T-cell (primary cell): ENCODE measurements at places on chromosomes 2 and 18.

- no peaks in the 10 kb centered on the region for H3K4me1 ChIP-seq
- no peaks in the 10 kb centered on the region for H3K27me3 ChIP-seq
- H3K27ac ChIP-seq: no peak overlapping the region
- no peak overlapping the region for H3K4me3 ChIP-seq
- no peak for DNase-seq
Measured at GRCh38 chr2:45851111-45851510, 199.6 kb downstream of the PRKCE start.

GRCh38 chr2:100818606-100819369 lies 1.2 kb upstream of the NPAS2 start:
- H3K27ac ChIP-seq: no peak overlapping the region
- H3K4me3 ChIP-seq: peak overlapping the region; percentile 81
- H3K27me3 ChIP-seq: peaks cover 2% of the 10 kb centered on the region
- no peaks in the 10 kb centered on the region for H3K36me3 ChIP-seq
- H3K4me1 ChIP-seq: peaks cover 15% of the 10 kb centered on the region

DNA sequence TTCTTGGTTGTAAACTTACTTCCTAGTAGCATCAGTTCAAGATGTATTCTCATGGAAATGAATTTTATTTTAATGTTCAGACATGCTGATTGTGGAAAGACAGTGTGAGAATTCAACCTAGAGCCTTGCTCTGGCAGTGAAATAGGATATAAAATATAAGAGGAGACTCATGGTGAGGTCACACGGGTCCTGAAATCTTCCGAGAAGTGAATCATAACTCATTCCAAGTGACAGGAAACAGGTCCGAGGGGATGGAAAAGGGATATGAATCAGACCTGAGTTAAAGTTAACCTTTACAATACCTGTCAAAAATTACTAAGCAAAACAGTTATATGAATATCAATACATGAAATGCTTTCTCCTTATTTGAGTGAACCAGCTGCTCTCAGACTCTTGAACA lies 185.2 kb upstream of the LRRTM1 start:
- no peaks in the 10 kb centered on the region for H3K27me3 ChIP-seq
- H3K4me1 ChIP-seq: no peaks in the 10 kb centered on the region
- H3K36me3 ChIP-seq: no peaks in the 10 kb centered on the region

GRCh38 chr18:12998332-12999060 lies 7.3 kb downstream of the CEP192 start:
- no peak overlapping the region for H3K27ac ChIP-seq
- no peak overlapping the region for H3K4me3 ChIP-seq
- DNase-seq: no peak
- no peaks in the 10 kb centered on the region for H3K27me3 ChIP-seq
- peaks cover 14% of the 10 kb centered on the region for H3K36me3 ChIP-seq
- peaks cover 11% of the 10 kb centered on the region for H3K4me1 ChIP-seq

DNA sequence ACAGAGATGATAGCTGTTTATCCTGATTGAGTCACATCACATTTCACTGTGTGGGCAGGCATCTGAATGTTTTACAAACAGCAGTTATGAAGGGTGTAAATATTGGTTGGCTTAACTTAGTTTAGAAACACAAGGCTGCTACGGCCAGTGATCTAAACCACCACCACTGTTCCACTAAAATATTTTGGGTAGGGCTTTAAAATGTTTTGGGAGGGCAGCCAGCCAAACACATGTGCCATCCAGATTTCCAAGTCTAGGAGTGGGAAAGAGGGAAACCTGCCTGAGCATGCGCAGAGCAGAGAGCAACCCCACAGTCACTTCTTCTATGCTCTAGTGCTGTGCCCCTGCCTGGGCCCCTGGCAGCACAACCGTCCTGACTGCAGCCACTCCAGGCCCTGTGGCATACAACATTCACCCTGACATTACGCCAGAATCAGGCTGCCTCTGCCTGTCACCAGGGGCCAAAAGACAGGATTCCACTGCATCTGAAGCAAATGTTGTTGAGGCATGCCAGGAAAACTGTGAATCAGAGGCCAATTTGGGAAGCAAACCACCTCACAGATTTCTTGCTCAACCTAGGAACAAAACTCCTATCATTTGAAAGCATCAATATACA lies 74.8 kb upstream of the COL5A2 start:
- no peaks in the 10 kb centered on the region for H3K27me3 ChIP-seq
- H3K36me3 ChIP-seq: no peaks in the 10 kb centered on the region
- H3K4me3 ChIP-seq: no peak overlapping the region
- DNase-seq: no peak

DNA sequence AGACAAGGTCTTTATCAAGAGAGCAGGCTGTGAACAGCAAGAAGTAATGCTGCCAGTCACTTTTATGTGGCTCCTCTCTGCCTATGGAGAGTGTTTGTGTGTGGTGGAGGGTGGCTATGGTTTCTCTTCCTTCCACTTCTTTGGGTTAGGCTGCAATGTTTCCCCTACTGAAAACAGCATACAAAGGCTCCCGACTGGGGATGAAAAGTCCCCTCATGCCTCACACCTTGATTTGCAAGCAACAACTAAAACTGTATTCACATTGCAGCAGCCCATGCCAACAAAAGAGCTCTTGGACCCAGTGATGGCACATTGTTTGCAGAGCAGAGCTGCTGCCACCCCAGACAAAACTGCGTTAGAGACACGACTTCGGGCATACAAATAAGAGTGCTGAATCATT lies 301.6 kb downstream of the SLC8A1 start:
- no peak overlapping the region for H3K4me3 ChIP-seq
- no peak overlapping the region for H3K27ac ChIP-seq
- H3K4me1 ChIP-seq: no peaks in the 10 kb centered on the region
- no peaks in the 10 kb centered on the region for H3K36me3 ChIP-seq
- no peak for DNase-seq

DNA sequence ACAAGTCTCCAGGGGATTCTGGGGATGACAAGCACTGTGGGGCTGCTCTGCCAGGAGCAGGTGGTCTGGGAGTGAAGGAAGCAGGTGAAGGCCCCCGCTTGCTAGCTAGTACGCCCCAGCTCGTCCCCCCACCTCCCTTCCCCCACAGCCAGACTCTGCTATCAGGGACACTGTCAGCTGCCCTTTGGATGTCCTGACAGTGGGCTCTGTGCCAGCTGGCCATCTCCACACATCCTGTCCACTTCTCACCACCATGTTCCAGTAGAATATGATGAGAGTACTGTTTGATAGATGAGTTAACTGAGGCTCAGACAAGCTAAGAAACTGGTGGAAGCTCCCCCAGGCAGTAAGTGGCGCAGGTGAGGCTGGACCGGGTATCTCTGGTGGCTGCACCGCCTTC lies 276.2 kb downstream of the CELF4 start:
- H3K27ac ChIP-seq: no peak overlapping the region
- H3K4me3 ChIP-seq: no peak overlapping the region
- no peak for DNase-seq
- no peaks in the 10 kb centered on the region for H3K4me1 ChIP-seq
- no peaks in the 10 kb centered on the region for H3K36me3 ChIP-seq

DNA sequence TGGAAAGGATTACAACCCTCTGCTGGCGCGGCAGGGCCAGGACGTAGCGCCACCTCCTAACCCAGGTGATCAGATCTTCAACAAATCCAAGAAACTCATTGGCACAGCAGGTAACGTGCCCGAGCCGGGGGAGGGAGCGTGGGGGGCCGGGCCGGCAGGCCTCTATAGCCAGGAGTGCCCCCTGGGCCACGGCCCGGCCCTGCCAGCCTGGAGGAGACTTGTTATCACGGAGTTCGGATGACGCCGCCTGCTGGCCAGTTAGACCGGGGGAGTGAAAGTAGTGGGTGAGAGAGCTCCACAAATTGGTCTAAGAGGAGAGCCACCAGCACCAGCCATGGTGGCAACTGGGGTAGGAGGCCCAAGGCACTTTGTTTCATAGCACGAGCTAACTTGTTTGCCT lies 8.6 kb upstream of the TMEM214 start:
- H3K36me3 ChIP-seq: peaks cover 9% of the 10 kb centered on the region
- no peak overlapping the region for H3K4me3 ChIP-seq
- H3K27me3 ChIP-seq: no peaks in the 10 kb centered on the region
- DNase-seq: no peak

- H3K36me3 ChIP-seq: peaks cover 3% of the 10 kb centered on the region
- peaks cover 6% of the 10 kb centered on the region for H3K4me1 ChIP-seq
- H3K27me3 ChIP-seq: no peaks in the 10 kb centered on the region
- no peak overlapping the region for H3K4me3 ChIP-seq
- H3K27ac ChIP-seq: no peak overlapping the region
Measured at GRCh38 chr2:64675860-64676259, 22.1 kb upstream of the SERTAD2 start.

- H3K4me1 ChIP-seq: no peaks in the 10 kb centered on the region
- H3K27me3 ChIP-seq: no peaks in the 10 kb centered on the region
- no peak overlapping the region for H3K4me3 ChIP-seq
- no peak overlapping the region for H3K27ac ChIP-seq
- DNase-seq: no peak
Measured at GRCh38 chr2:136638193-136638592, 127.2 kb upstream of the THSD7B start.

DNA sequence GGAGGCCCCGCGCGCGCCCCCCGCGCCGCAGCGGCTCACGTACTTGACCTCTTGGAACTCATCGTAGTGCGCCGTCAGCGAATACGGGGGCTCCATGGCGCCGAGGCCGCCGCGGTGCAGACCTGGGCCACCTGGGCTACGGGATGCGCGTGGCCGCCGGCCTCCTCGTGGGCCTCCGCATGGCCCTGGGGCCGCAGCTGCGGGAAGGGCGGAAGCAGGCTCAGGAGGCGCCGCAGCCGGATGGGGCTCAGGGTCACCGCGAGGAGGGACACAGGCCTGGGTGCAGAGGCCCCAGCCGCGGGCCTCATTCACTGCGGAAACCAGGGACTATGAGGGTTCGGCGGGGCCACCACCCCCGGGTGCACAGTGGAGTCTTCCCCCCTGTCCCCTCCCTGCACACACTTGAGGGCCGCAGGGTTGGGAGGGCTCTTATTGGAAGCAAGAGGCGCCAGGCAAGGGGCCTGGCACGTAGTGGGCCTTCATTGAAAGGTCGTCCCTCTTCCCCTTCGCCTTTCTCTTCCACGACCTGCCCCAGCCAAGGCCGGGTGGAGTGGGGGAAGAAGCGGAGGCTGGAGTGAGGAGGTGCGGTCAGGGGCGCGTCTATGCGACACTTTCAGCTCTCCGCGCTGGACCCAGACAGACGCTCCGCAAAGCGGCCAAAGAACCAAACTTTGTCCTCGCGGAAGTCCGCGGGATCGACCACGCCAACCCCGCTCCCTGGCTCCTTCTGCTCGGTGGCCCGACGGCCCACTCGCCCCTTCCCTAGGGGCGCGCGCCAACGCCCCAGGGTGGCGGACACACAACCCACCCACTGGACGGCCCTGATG lies 863 bp downstream of the ECEL1 start:
- H3K4me1 ChIP-seq: no peaks in the 10 kb centered on the region
- no peak overlapping the region for H3K27ac ChIP-seq
- no peak for DNase-seq
- H3K4me3 ChIP-seq: no peak overlapping the region
- H3K27me3 ChIP-seq: peaks cover 69% of the 10 kb centered on the region

- DNase-seq: peak; percentile 8
- H3K4me1 ChIP-seq: peaks cover 42% of the 10 kb centered on the region
- no peaks in the 10 kb centered on the region for H3K36me3 ChIP-seq
- no peaks in the 10 kb centered on the region for H3K27me3 ChIP-seq
- peak overlapping the region; percentile 8 for H3K27ac ChIP-seq
- no peak overlapping the region for H3K4me3 ChIP-seq
Measured at GRCh38 chr18:63292831-63293683, 26.5 kb downstream of the BCL2 start.

DNA sequence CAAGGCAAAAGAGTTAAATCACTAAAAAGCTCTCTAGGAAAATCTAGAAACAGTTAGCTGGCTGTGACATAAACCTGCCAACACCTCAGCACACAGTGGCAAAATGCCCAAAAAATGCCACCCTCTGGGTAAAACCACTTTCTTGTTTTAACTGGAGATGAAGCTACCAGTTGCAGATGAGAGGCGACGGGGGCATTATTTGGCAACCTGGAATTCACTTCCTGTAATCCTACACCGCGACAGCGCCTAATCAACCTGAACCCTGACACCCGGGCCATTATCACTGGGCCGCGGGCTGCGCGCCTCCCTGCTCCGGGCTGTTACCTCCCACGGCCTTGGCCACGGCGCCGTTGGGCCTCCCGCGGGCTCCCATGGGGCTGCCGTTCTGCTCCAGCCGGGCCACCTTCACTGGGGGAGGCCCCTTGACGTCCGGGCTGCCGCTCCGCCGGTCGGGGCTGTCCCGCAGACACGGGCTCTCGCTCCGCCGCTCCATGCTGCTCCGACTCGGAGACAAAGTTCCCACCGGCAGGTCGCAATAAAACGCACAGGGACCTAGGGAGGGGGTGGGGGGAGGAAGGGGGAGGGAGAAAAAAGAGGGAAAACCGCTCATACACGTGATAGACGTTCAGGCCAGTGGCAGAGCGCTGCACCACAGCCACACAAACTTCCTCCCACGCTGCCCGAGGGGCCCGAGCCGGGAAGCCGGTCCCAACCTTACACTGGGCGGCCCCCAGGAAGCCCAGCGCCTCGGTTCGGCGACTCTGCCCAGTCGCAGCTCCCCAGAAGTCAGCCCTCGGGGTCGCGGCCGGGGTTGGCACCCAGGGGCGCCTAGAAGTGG lies 2.0 kb downstream of the SATB2 start:
- no peaks in the 10 kb centered on the region for H3K36me3 ChIP-seq
- peaks cover 11% of the 10 kb centered on the region for H3K27me3 ChIP-seq
- no peak for DNase-seq
- H3K4me1 ChIP-seq: peaks cover 38% of the 10 kb centered on the region

DNA sequence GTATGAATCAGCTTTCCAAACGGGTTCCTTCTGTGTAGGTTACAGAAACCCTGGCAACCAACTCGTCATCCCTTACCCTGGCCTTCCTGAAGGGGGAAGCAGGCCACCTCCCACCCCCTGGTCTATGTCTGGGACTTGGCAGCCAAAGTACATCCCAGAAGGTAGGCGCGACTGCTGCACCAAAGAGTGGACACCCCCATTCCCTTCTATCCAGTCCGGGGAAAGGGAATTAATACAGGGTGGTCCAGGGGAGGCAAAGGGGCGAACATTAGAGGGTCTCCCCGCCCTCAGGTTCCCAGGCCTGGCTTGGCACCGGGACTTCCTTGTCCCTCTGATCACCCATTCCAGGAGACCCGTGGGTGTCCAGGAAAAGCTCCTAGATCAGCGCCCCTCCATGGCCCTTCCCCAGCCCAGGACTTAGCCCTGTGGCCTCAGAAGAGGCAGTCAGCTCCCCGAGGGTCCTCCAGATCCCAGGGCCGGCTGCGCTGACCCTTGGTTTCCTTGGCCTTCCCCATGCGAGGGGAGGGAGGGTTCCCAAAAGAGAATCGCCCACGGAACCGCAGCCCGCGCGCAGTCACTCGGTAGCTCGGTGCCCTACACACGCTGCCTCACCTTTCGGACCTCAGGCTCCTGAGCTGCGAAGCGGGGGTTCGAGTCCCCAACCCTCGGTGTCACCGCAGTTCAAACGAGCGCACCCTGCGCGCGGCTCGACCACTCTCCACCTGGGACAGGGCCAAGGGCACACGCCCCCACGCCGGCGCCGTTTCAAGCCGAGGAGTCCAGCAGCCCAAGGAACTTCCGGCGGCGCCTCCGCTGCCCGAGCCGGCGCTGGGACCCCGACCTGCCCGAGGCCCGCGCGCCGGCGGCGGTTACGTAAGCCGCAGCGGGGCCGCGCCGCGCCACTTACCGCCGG lies at the start of gene PER2:
Gene PER2 (minus strand): TSS at position 874 of the 913 bp plus-strand sequence. CDS start 10,674 bp downstream, outside the sequence.
- DNase-seq: peak; percentile 27
- peak within 1 kb of the TSS; percentile 78 for H3K27ac ChIP-seq
- peaks cover 34% of the 10 kb centered on the region for H3K4me1 ChIP-seq
